ENCODE measurements at places on chromosomes 1 and 21. TPM values are rescaled to one million over a fixed set of nuclear protein-coding genes. Genes with fewer than 3 reads are reported as not detected.

Gene AIRE
- 0.13 TPM for total RNA-seq

Gene TRABD2B
- total RNA-seq, result 5.0 TPM

Gene ZFP69
- 5.1 TPM for total RNA-seq

Gene DMBX1
- total RNA-seq, result 0.13 TPM

Gene LCE1B
- not detected for total RNA-seq

Gene HSF2BP
- 1.8 TPM for total RNA-seq

Gene FCER1A
- 3.5 TPM for total RNA-seq

Gene ZNF687
- 18.8 TPM for total RNA-seq

Gene MRPS14
- 27.6 TPM for total RNA-seq

Gene DENND2D
- total RNA-seq, result 14.6 TPM

Gene KRTAP10-3
- total RNA-seq, result not detected

Gene TDRD5
- total RNA-seq, result not detected

Gene HRNR
- total RNA-seq, result not detected

Gene FAM131C
- total RNA-seq, result not detected

Gene ATP1A2
- total RNA-seq, result 136 TPM

Gene CLDN8
- not detected for total RNA-seq

GRCh38 chr1:33641104-33641830, 168.8 kb downstream of the ZSCAN20 start:
- DNase-seq, result no peak

DNA sequence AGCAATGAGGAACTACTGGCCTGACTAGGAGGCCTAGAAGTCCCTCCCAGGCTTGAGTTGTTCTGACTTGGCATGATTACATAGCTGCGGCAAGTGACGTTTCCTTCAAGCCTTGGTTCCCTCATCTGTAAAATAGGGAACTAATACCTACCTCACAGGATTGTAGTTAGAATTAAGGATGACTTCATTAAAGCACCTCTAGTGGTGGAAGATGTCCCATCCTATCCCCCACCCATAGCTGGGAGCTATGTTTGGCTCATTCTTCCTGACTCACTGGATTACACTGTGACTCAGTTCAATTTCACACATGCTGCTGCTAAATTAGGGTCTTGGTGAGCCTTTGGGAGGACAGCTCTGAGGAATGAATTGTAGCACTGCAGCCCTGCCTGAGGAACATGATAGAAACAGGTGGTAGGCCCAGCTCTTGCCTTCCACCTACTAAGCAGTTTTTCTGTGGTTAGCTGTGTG, 6.0 kb upstream of the SHISA4 start:
- DNase-seq, result no peak

DNA sequence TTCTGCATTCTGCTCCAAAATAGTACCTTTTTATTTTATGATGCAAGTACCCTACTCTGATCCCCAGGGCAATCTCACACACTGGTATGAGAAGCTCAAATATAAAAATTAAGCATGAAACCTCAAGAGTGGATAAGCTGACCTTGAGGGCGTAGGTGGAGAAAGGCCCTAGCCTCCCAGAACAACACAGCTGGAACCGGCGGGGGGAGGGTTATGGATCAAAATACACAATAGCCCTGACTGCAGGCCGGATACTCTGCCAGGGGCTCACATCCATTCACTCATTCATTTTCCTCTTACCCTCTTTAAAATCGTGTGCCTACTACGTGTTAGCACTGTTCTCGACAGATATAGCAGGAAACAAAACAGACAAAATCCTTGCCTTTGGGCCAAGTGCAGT, 32.8 kb upstream of the ECE1 start:
- no peak for DNase-seq

- DNase-seq, result peak; percentile 79
Measured at GRCh38 chr1:23838401-23838866, 13.2 kb upstream of the HMGCL start.

DNA sequence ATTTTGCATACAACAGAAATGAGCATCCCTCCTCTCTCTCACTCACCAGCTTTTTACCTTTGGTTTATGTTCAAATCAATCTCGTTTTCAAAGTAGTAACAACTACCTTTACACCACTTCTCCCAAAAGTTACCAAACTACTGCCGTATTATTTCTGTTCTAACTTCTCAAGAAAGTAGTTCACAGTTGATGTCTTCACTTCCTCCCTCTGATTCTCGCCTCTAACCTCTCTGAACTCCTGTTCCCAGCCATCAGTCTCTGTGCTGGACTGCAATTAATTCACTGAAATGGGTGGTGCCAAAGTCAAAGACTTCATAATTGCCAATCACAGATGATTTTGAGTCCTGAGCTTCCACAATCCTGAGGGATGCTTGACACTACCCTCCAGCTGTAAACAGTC, 54.0 kb downstream of the ZNF281 start:
- no peak for DNase-seq

GRCh38 chr1:6348511-6349191, 44.9 kb downstream of the ACOT7 start:
- DNase-seq, result no peak

DNA sequence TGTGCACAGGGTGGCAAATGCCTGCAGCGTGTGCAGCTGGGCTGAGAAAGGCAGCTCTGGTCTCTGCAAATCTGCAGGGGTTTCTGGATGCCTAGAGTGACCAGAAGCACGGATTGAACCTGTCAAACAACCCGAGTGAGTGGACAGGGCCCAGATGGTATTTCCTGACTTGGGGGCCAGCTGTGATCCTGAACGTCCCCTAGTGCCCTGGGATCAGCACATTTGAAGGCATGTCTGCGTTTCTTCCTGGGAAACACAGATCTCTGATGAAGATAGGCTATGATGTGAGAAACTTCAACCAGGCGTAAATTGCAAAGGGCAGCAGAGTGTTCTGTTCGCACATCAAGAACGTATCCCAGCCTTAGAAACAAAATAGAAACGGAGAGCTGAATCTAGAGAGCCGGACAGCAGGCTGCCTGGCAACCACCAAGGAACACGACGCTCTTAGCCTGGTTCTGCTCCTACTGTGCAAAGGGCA, 163.1 kb downstream of the KCNJ6 start:
- DNase-seq, result no peak

- DNase-seq, result no peak
Measured at GRCh38 chr21:43664358-43664757, 5.0 kb downstream of the RRP1B start.

DNA sequence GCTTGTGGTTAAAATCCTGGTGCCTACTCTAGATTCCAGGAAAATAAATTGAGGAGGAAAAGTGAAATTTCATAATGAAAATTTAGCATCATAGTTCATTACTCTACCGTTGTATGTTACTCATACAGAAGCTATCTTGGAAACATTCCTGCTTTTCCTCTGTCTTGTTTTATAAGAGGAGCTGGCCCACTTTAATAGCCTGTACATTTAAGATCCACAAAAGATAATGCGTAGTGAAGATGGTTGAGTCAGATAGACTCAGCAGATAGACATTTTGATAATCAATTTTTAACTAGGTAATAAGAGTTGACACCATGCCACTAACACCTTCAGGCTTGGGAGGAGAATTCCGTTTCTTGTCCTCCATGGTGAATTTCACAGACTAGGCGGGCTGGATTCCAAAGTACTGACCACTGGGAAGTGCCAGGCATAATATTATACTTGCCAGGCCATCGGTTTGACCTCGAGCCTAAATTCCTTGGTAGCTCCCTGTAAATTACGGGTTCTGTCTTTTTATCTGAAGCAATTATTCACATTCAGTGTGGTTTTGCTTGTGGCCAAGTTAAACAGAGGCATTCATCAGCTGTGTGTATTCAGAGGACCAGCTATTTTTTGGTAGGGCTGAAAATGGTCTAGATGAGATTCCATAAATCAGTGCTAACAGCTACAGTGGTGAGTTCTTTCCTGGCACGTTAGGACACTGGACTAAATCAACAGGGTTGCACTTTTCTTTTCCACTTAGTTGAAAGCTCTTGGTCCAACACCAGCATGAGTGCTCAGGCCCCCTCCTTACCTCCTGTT, 111.9 kb upstream of the KAZN start:
- DNase-seq, result peak; percentile 68

DNA sequence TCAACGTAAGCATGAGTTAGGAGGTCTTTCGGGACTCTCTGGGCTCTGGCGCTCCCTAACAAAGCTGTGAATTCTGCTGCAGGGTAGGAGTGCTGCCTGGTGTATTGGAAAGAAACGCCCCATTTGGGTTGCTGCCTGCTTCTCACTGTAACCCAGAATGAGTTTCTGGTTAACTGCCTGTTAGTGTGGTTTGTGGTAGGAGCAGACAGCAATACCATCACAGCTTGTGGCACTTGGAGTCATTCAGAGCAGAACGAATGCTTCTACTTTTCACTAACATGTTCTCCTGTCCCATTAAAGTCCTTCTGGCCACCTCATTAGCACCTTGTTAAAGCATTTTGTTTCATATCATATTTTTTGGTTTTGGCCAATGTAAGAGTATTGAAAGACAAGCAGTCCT, 18.1 kb downstream of the MAP3K7CL start:
- DNase-seq, result no peak

DNA sequence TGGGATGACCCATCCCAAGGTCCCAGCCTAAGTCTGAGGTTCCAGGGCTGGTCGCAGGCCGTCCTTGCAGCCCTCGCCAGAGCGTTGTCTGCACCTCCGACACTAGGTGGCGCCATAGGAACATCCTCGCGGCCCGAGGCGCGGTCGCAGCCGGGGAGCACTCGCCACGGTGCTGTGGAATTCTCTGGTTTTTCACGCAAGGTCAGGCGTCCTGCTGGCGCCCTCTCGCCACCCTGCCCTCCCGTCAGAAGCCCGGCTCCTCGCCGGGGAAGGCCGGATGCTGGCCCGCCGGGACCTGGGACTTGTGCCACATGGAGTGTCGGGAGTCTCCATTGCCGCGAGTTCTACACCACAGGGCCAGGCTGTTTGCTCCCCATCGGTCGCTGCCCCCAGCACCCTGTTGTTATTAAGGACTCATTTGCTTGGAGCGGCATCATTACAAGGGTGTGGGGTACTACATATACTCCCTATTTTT, 196.8 kb upstream of the LMO4 start:
- peak; percentile 93 for DNase-seq

DNA sequence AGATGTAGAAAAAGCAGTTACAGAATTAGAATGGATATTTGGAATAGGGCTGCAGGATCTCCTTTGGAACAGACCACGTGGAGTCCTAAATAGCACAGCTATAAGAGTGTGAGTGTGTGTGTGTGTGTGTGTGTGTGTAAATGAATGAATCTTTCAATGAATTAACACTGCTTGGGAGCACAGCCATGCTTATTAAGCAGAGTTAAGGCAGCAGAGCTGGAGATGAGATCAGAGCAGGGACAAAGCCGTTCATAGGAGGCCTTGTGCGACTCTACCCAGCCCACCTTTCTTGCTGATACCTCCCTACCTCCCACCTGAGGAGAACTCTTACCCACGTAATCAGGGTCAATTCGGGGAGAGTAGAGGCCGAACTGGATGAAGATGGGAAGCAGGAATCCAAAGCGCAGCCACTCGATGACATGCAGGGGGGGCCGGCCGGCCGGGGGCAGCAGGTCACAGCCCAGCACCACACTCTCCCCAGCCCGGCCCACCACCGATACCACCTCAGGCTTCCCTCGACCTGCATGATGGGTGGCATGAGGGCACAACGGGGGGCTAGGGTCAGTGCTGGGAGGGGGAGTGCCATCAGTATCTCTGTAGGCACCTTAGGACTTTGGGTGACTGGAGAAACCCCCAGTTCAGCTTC, 2.7 kb downstream of the IGSF9 start:
- no peak for DNase-seq

GRCh38 chr1:73331726-73332125, 866.2 kb downstream of the LRRIQ3 start:
- DNase-seq, result no peak

DNA sequence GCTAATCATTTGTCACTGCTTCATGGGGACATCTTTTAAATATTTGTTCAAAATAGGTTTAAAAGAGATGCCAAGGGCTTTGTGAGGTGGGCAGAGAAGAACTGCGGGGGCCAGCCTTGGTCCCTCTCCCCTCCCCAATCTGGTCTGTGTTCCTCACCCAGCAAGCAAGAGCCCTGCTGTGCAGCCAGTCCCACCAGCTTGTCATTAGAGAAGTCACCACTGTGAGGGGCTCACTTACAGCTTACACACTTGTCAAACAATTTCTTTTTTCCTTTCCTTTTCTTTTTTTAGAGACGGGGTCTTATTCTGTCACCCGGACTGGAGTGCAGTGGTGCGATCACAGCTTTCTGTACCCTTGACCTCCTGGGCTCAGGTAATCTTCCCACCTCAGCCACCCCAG, 10.4 kb upstream of the CDK18 start:
- no peak for DNase-seq

- DNase-seq, result no peak
Measured at GRCh38 chr21:21231913-21232312, 233.7 kb downstream of the NCAM2 start.

GRCh38 chr1:171740987-171741871, 636 bp downstream of the VAMP4 start:
- DNase-seq, result peak; percentile 60

GRCh38 chr1:168419736-168420135, 124.1 kb downstream of the XCL2 start:
- no peak for DNase-seq

GRCh38 chr1:10415211-10415930, 14.9 kb upstream of the CENPS start:
- no peak for DNase-seq

DNA sequence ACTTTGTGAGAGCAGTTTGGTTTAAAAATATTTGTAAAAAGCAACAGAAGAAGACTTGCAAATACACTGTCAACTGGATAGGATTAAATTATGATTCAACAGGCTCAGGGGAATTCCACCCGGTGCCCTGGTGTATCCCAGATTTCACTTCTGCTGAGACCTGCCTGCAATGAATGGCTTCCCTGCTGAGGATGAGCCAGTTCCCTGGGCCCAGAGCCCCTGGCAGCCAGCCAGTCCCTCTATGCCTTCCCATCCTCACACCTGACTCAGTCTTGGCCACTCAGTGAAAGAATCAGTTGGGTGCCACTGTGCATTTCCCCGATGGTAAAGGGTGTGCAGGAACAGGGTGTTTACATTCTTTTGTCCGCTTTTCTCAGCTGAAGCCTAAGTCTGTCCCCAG, 64.4 kb downstream of the KCTD3 start:
- no peak for DNase-seq

- no peak for DNase-seq
Measured at GRCh38 chr1:50452700-50453099, 29.5 kb upstream of the DMRTA2 start.

- no peak for DNase-seq
Measured at GRCh38 chr1:111903148-111903870, 86.2 kb downstream of the KCND3 start.

GRCh38 chr21:33362044-33362555, 37.3 kb downstream of the IFNAR1 start:
- DNase-seq, result no peak

GRCh38 chr1:58116284-58116683, 430.2 kb downstream of the OMA1 start:
- no peak for DNase-seq

DNA sequence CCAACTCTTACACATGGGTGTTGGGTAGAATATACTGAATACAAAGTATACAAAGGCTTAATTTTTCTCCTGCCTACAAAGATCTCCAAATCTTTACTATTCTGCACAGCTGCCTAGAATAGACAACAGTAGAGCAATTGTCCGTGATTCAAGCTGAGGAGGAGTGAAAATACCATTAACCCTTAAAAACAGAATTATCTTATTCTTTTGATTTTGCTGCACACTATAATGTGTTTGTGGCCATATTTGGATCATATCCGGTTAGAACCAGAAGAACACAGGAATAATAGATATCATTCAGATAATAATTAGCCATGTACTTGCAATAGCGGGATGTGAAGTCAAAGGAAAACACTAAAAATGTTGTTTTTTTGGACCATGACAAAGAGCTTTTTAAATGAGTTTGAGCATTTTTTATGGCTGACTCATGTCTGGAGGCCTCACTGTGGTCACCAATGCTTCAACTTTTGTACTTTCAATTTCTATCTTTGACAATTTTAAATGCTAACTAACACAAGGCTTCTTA, 197.6 kb upstream of the FOXD3 start:
- no peak for DNase-seq

GRCh38 chr1:201422436-201423030, 1.0 kb upstream of the TNNI1 start:
- DNase-seq, result no peak
